Frontal cortex (tissue), 4 donors: ENCODE measurements at places on chromosomes 5 and 9.

DNA sequence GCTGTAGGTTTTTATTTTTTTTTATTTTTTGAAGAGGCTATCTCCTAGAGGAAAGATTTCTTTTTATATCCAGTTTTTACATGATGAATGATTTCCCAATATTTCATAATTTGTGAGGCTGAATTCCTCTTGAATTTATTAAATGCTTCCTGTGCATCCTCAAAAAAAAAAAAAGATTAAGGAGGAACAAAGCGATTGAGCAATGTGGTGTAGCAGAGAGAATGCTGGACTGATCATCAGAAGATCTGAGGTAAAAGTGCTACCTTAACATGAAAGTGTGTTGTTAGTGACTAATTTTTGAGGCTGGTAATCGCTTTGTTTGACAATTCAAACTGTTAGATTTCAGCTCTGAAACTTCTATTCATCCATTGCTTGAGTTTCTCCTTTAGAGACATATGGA, 125.1 kb downstream of the ESM1 start:
- no peak for DNase-seq

DNA sequence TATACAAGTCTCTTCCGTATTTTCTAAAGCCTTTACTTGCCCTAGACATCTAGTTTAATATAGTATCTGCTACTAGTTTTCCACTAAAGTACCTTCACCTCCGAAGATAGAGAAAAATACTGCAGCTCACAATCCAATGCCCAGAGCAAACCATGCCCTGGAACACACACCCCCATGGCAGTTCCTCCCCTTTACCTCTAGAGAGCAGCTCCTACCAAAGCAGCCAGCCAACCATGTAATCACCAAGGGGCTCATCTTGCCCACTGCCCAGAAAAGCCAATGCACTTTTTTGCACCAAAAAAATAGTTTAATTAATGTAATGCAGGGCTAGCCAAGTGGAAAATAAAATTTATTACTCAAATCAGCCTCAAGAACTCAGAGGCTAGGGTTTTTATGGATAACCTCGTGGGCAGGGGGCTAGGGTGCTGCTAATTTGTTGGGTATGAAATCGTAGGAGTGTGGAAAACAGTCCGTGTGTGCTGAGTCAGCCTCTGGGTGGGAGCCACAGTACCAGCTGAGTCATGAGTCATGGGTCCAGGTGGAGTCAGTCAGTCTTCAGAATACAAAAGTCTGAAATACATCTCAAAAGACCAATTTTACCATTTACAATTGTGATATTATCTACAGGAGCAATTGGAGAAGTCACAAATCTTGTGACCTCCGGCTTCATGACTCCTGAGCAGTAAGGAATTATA, 120.1 kb upstream of the ACO1 start:
- no peak for DNase-seq

- no peak for DNase-seq
Measured at GRCh38 chr5:56402266-56403220, 169.4 kb upstream of the ANKRD55 start.

GRCh38 chr5:17261075-17261474, 43.6 kb downstream of the BASP1 start:
- no peak for DNase-seq

DNA sequence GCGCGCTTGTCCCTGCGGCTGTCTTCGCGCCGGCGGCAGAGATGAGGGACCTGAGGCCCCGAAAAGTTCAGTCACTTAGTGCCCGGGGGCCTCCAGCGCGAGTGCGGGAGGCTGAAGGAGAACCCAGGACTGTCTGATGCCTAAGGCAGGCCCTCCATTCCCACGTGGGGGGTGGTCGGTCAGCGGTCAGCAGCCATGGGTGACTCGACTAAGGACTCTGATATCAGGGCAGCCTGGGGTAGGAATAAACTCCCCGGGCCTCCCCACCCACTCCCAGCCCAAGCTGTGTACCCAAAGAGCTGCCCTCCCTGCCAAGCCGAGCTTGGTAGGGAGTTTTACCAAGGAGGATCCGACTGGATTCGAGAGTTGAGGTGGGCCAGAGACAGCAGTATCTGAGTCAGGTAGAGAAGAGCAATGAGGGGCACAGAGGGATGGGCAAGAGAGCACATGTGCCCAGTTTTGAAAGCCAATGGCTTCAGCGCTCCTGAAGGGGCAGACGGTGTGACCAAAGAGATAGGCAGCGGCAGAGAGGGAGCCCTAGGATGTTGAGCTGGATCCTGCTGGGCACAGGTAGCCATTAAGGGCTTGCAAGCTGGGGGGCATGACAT, 787 bp downstream of the FGFR4 start:
- DNase-seq: no peak

- DNase-seq: no peak
Measured at GRCh38 chr5:42284584-42284983, 138.7 kb upstream of the GHR start.

- no peak for DNase-seq
Measured at GRCh38 chr9:5646116-5646515, 17.2 kb downstream of the RIC1 start.

DNA sequence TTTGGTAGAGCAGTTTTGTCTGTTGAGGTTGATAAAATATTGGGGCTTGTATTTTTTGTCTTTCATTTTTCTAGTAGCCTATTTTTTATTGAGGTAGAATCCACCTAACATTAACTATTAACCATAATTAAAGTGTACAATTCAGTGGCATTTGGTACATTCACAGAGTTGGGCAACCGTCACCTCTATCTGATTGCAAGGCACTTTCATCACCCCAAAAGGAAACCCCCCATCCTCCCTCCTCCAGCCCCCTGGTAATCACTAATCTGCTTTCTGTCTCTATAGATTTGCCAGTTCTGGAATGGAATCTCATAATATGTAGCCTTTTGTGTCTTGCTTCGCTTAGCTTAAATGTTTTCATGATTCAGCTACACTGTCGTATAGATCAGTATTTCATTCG, 55.5 kb upstream of the DMRT3 start:
- no peak for DNase-seq
